Left lobe of liver (tissue), 2 donors: ENCODE measurements at places on chromosomes 12 and 14.

DNA sequence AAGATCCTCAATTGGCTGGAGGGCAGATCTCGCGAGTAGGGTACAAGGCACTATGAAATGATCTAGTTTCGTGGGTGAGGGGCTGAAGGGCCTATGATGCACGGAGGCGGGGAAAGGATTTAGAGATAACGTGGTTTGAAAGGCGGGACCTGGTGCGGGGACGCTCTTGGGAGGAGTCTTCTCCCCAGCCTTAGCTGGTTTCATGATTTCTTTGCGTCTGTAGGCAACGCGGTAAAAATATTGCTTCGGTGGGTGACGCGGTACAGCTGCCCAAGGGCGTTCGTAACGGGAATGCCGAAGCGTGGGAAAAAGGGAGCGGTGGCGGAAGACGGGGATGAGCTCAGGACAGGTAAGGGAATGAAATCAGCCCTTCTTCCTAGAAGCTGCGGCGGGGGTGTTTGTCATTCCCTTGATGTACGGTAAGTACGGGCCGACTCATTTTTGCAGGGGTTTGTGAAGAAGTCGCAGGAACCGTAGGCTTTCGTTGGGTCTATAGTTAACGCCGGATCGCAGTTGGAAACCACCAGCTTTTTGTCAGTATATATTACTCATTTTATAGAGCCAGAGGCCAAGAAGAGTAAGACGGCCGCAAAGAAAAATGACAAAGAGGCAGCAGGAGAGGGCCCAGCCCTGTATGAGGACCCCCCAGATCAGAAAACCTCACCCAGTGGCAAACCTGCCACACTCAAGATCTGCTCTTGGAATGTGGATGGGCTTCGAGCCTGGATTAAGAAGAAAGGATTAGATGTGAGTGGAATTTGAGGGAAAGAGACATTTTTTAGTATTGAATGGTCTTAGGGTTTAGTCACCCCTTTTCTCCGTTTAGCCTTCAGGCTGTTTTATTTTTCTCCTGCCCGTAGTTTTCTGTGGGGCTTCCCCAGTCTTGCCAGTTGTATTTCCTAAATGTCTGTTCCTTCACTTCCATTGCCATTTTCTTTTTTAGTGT, 602 bp downstream of the APEX1 start:
- no peak for DNase-seq

GRCh38 chr14:74980731-74981461, 21.8 kb upstream of the EIF2B2 start:
- DNase-seq = no peak

GRCh38 chr12:58537278-58537677, 383.0 kb downstream of the LRIG3 start:
- DNase-seq = no peak

DNA sequence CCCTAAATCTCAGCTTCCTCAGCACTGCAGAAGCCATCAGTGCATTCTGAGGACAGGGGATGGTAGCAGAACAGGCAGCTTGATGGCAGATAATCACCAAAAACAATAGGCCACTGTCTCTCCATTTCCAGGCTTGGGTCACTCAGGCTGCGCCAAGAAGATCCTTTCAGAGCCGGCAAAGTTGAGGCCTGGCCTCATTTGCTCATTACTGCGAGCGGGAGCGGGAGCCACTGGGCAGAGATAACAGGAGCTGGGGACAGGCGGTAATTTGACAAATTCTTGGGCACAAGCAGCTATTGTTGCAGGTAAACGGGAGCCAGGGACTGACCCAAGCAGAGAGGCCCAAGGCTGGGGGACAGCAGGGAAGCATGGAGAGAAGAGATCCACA, 2.1 kb downstream of the MSI1 start:
- no peak for DNase-seq

DNA sequence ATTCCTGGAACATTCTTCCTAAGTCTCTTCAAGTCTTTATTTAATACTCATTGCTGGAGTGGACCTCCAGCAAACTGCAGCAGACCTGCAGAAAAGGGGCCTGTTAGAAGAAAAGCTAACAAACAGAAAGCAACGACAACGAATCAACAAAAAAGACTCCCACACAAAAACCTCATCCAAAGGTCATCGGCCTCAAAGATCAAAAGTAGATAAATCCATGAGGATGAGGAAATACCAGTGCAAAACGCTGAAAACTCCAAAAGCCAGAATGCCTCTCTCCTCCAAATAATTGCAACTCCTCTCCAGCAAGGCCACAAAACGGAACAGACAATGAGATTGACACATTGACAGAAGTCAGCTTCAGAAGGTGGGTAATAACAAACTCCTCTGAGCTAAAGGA, 472.2 kb downstream of the C12orf50 start:
- no peak for DNase-seq

DNA sequence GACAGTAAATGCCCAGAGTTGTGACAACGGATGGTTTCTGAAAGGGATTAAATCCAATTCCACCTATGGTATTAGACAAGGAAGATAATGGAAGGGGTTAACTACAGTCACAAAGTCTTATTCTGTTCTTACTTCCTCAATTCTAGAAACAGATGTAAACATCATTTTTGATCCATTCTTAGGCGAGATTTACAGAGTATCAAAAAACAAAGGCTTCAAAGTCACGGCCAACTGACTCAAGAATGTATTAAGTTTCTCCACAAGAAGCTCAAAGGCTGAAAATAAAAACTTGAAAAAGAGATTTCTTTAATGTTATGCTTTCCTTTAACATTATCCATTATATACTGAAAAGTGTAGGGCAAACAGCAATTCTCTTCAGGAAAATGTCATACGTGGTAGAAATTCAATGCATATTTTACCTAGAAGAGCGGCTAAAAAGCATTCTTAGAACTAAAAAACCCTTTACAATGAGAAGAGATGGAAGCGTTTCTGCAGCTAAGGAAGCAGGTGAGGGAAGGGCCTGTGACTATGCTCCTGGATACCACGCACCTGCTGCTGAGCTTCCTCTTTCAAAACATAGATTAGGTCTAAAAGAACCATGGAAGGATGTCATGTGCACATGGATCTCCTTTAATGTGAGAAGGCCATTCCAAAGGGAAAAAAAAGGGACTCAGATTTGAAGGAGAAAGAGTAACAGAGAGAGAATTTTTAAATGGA, 185.8 kb downstream of the STXBP6 start:
- DNase-seq = no peak

DNA sequence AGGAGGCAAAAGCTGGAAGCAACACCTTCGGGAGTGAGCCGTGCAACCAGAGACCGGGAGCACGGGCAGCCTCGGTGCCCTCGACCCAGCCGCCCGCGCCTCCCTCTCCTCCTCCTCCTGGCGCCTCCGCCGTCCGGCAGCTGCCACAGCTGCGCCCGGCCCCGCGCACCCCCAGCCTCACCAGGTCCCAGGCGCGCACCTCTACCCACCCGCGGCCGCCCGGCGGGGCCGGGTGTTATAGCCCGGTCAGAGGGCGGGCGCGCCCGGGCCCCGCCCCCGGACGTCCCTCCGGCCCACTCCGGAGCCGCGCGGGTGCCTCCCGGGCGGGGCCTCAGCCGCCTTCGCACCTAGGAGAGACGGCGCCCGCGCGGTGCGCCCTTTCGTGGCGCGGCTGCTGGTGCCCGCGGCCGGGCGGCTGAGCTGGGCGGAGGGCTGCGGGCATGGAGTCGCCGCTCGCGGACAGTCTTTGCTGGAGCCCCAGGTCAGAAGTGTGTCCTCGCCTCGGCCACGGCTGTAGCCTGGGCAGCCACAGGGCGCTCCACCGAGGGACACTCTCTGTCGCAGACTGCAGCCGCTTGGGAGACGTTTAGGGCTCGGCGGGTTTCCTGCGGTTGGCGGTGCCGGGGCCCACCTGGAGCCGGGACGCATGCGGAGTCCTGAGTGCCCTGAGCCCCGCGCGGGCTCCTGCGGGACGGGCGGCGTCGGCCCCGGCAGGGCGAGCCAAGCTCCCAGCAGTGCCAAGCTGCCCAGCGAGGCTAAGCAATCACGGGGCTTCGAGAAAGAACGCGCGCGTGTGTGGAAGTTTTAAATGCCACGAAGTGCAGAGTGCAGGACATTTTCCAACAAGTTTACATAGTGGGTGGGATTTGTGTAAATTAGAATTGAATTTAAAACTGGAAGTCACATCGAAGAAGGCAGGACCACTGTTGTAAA, at the start of gene CPM:
Gene CPM, minus strand, starts transcription at position 211 of the 933 bp plus-strand sequence. CDS start 334 bp downstream, outside the sequence.
- peak; percentile 91 for DNase-seq

DNA sequence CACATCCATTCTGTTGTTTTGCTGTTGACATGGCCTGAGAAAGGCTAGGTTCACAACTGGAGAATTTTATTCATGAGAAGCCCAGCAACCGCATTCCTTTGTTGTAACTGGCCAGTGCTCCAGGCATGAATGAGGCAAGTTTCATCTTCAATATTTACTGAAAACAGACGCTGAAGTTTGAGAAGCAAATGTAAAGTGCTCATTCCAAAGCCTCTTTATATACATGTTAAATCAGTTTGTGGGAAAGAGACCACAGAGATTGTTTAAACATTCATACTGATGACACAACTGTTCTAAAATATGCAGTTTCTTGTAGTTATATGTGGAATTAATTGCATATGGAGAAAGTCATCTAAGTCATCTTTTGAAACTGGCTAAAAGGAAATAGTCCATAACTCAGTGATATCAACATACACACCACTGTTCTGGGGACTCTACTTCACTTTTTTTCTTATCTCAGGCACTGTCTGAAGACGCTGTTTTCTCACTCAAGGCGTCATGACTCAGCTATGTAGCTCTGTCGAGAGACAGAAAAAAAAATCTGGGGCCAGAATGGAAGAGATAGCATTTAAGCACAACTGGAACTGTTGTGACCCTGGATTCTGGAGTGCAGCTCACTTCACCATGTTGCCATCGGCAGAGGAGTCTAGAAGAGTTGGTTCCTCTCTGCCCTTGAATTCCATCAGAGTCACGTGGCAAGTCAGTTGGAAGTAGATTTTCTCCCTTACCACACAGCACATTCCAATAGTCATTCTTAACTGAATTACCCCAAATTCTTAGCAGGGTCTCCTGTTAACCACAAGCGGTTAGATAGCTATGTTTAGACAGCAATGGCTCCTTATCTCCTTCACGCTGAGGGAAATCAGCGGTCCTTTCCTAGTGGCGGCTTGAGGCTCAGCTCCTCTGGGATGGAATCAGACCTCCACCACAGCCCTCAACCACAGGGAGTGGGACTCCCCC, 258.4 kb upstream of the HMGA2 start:
- DNase-seq = no peak

GRCh38 chr12:67697967-67698366, 49.4 kb downstream of the DYRK2 start:
- DNase-seq = no peak

GRCh38 chr12:108825201-108825950, 32.0 kb downstream of the SSH1 start:
- no peak for DNase-seq

DNA sequence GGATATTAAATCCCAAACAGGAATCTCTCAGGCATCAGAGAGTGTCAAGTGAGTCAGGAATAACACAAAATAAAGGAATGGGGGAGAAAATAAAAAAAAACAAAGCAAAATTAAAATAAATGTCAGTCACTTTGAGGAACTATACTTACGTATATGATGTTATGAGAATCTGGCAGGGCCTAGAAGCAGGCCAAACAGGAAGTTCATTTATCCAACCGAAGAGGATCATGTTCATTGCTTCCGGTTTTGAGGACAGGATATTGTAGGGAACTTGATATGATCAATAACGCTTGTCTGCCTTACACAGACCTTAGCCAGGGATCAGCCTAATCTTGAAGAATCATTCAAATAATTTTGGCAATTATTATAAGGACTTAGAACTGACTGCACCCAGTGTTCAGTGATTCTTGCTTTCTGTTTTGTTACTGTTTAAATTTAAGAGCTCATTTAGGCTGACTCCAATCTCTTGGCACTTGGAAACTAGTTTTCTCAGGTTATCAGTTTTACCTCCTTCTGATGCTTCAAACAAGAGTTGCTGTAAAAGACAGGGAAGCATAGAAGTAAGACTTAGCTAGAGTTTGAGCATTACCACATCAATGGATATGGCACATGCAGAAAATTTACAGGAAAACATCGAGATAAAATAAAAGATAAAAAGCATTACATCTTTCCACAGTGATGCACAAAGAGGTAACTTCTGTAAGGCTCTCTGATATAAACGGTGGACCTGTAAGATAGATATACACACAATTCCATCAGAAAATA, 53.4 kb downstream of the ZFC3H1 start:
- no peak for DNase-seq

- no peak for DNase-seq
These were observed 3.3 kb downstream of the NCKAP5L start for GRCh38 chr12:49824895-49825294.

DNA sequence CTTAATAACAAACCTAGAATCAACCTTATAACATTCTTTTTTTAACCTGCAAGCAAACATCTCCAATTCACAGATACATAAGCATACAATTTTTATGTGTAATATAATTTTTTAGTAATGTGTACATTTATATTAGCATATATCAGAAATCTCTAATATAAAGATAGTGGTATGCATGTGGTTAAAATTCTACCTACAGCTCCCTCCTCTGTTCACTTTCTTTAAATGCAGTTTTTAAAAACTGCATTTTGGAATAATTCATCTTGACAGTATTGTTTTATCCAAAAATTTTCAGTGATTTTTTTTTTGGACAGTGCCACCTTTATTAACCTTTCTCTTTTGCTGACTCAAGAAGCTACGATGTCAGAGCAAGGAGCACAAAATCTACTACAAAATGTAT, 13.2 kb upstream of the RXYLT1 start:
- DNase-seq = no peak

- DNase-seq = no peak
These were observed 134.4 kb upstream of the SOX5 start for GRCh38 chr12:24083838-24084237.

- no peak for DNase-seq
These were observed 28.2 kb downstream of the TRAF3 start for GRCh38 chr14:102805371-102805891.

DNA sequence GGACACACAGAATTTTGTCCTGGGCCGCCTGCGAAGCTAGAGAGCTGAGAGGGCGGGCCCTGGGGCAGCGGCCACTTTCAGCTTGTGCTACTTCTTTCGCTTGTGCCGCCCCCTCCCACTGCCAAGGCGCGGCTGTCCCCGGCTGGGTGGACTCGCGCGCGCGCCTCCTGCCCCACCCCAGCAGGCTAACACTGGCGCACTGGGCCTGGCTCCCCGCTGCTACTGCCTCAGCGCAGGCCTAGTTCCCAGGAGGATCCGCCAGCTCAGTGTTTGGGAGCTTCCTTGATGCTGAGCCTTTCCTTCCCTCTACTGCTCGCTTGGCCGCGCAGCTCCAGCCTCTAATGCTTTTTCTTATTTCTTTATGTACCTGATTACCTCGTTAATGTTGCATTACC, 27.4 kb upstream of the METAP2 start:
- peak; percentile 70 for DNase-seq

DNA sequence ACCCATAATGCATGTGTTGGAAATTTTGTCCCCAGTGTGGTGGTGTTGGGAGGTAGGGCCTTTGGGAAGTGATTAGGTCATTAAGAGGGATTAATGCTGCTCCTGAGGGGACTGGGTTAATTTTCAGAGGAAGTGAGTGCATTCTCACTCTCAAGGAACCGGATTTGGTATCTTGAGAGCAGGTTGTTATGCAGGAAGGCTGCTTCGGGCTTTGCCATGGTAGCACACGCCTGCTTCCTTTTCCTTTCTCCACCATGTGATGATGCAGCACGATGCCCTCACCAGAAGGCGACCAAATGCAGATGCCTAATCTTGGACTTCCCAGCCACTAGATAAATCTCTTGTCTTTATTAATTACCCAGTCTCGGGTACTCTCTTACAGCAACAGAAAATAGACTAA, 257.1 kb downstream of the SSPN start:
- DNase-seq = no peak
